ENCODE measurements at places on chromosomes 4 and X.

GRCh38 chr4:27360790-27361267 is 500.2 kb downstream of the STIM2 start:
- DNase-seq, result no peak

- DNase-seq, result no peak
These were observed 205.9 kb downstream of the STIM2 start for GRCh38 chr4:27066591-27066990.

DNA sequence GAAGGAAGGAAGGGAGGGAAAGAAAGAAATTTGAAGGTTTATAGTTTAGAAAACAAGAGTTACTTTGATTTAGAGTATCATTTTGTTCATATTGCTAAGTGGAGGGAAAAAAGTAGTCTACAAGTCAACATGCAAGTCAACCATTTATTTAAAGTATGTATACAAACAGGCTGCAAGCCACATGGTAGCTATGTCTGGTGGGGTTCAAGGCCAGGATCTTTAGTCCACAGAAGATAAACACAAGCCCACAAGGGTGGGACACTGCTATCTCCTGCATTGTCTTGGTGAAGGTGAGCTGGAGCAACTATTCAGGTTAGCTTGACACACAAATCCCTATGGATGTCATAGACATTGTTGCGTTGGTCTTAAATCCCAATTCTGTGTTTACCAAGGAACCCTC is 71.4 kb downstream of the ABCG2 start:
- DNase-seq, result no peak

DNA sequence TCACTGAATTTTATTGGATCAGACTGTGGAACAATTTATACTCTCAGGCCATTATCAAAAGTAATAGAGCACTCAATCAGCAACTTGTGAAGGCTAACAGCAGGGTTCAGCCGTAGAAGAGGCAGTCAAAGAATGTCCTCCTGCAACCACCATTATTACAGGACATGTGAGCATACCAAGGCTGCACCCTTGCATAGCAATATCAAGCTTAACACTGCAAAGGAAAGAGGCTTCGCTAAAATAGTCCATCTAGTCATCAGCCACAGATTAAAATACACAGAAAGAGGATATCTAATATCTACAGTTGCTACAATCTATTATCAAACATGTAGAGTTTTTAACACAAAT is 42.9 kb upstream of the TMPRSS11B start:
- DNase-seq, result no peak

Data from activated CD4-positive, alpha-beta T cell treated with anti-CD3 and anti-CD28 coated beads, Interleukin-2, amount 50 U/mL, for 1 hour (primary cell).